ENCODE measurements at places on chromosomes 6 and 20.

DNA sequence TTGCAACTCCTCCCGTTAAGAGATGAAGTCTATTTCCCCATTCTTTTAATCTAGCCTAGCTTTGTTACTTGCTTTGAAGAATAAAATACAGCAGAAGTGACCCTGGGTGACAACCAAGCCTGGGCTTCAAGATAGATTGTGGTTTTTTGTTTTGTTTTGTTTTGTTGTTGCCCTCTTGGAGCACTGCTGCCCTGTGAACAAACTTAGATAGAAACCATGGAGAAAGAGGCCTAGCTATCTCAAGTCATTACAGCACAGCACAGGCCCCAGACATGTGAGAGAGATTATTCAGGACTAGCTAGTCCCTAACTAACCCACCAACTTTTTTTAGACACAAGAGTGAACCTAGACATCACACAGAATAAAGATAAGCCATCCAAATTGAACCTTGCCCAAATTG, 475.2 kb downstream of the EPHA7 start:
- no peaks in the 10 kb centered on the region for H3K36me3 ChIP-seq
- H3K4me1 ChIP-seq: no peaks in the 10 kb centered on the region
- H3K4me3 ChIP-seq: no peak overlapping the region
- no peak overlapping the region for H3K27ac ChIP-seq

DNA sequence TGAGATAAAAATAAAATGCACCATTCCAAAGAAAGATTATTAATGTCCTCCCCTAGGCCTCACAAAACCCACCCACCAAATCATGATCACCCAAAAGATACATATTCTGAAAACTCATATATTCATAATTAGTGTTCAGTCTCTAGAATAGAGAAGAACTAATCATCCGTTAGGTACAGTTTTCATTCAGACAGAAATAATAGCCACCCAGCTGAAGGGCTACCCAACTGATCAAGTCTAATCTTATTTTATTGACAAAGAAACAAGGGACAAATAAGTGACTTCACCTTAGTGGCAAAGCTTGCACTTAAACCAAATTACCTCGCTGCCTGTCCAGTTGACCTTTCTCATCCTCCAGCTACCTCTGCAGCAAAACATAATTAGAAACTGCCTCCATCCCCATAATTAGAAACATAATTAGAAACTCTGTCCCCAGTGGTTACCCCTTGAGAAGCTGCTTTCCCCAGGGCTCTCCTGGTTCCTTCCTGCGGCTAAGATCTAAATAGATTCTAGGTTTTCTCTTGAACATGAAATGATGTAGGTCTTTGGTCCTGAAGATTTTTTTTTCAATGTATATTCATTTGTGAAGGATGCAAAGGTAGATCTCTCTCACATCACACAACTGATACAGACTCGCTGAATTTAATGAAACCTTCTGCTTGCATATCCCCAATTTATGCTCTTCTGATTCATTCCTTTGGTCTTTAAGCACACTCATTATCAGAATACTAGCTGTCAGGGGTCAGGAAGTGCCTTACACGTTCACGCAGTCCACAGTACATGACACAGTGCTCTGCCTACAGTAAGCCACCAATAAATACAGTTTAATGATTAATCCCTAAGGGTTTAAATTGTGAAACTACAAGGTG, 46.3 kb downstream of the HBS1L start:
- H3K4me3 ChIP-seq: peak overlapping the region; percentile 13
- DNase-seq: no peak
- H3K36me3 ChIP-seq: peaks cover 47% of the 10 kb centered on the region
- H3K4me1 ChIP-seq: peaks cover 41% of the 10 kb centered on the region
- H3K27me3 ChIP-seq: no peaks in the 10 kb centered on the region
- peak overlapping the region; percentile 62 for H3K27ac ChIP-seq

DNA sequence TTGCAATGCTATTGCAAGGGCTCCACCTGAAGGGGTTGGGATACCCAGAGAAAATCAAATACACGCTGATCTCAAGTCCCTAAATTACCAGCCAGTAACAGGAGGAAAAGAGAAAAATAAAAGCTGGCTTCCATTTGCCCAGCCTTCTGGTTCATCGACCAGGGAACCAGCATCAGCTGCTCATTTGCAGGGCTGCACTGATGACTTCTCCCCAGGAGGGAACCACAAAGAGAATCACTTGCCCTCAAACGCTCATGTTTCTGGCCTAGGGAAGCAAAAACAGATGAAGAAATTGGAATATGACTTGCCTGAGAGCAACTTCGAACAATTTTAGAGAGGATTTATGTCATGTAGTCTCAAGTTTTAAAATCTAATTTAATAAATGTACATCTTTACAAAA, 119.7 kb downstream of the SH3BGRL2 start:
- no peaks in the 10 kb centered on the region for H3K4me1 ChIP-seq
- no peak overlapping the region for H3K4me3 ChIP-seq
- H3K27me3 ChIP-seq: peaks cover 11% of the 10 kb centered on the region
- no peak overlapping the region for H3K27ac ChIP-seq
- no peak for DNase-seq

DNA sequence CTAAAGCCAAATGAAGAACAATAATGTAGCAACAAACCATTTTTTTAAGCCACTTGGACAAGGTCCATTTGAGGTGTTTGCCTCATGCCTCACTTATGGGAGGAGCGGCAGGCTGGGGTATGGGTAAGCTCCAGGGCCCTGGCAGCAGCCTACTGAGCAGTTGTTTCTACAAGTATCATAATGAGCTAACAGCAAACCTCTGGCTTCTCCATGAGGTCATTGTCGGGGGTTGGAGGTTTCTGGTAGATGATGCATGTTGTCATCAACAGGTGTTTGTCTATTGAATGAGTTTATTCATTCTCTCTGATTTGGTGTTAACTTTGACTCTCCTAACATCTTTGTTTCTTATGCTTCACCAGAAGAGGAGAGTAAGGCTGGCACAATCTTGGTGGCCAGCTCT, 150.7 kb downstream of the TBC1D7 start:
- H3K36me3 ChIP-seq: no peaks in the 10 kb centered on the region
- no peak overlapping the region for H3K4me3 ChIP-seq
- no peak overlapping the region for H3K27ac ChIP-seq
- H3K4me1 ChIP-seq: peaks cover 9% of the 10 kb centered on the region
- DNase-seq: no peak

DNA sequence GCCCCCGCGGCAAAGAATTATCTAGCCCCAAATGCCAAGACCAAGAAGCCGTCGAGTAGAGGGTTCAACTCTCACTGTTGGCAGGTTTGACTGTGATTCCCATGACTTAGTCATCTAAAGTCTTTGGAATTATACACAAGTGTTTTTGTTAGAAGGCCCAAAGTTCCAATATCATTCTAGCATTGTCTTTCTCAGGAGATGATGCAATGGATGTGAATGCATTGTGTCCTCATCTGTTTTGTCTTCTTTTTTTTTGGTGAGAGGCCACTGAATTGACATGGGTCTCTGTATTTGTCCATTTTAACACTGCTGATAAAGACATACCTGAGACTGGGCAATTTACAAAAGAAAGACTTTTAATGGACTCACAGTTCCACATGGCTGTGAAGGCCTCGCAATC, 290.5 kb upstream of the ZFP64 start:
- H3K27me3 ChIP-seq: no peaks in the 10 kb centered on the region
- H3K36me3 ChIP-seq: no peaks in the 10 kb centered on the region
- no peaks in the 10 kb centered on the region for H3K4me1 ChIP-seq
- no peak for DNase-seq

DNA sequence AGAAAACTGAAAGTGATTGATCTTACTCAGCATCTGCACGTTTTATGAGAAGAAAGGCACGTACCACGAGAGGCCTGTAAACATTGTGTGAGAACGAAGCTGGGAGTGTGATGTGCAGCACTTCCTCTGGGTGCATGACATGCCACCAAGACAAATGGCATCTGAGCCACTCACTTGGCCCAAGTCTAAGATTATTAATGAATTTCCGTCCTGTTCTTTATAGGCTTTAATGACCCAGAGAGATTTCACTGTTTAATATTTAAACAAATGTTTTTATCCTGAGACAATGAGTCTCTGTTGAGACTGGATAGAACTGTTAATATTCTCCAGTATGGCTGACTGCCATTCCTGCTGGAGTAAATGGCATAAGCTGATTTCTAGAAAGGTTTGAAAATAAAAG, 172.6 kb upstream of the PHACTR1 start:
- no peak overlapping the region for H3K27ac ChIP-seq
- no peak for DNase-seq
- no peak overlapping the region for H3K4me3 ChIP-seq
- no peaks in the 10 kb centered on the region for H3K36me3 ChIP-seq

DNA sequence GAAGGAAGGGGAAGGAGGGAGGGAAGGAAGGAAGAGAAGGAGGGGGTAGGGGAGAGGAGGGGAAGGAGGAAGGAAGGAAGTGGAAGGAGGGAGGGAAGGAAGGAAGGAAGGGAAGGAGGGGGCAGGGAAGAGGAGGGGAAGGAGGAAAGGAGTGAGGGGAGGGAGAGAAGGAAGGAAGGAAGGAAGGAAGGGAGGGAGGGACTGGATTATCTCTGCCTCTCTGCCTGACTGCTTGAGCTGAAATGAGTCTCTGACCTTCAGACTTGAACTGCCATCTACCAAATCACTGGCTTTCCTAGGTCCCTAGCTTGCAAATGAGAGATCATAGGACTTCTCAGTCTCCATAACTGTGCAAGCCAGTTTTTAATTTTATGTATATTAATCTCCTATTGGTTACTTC, 436.8 kb downstream of the PREX1 start:
- no peak overlapping the region for H3K27ac ChIP-seq
- no peaks in the 10 kb centered on the region for H3K4me1 ChIP-seq
- no peaks in the 10 kb centered on the region for H3K36me3 ChIP-seq
- H3K27me3 ChIP-seq: no peaks in the 10 kb centered on the region

DNA sequence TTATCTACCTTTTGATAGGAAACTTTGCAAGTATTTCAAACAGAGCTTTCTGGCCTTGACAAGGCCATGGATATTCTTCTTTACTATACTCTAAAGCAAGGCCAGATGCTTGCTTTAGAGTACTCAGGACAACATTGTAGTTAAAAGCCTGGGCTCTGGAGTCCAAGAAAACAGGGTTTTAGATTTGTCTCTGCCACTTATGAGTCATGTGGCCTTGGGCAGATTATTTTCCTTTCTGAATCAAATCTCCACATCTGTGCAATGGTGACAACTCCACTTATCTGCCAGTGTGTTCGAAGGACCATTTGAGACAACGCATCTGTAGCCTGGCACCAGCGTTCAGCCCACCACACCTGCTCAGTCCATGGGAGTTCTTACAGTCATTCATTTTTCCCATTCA, 265.9 kb upstream of the RIN2 start:
- H3K4me3 ChIP-seq: no peak overlapping the region
- no peak overlapping the region for H3K27ac ChIP-seq
- H3K4me1 ChIP-seq: no peaks in the 10 kb centered on the region
- no peak for DNase-seq
- no peaks in the 10 kb centered on the region for H3K27me3 ChIP-seq

DNA sequence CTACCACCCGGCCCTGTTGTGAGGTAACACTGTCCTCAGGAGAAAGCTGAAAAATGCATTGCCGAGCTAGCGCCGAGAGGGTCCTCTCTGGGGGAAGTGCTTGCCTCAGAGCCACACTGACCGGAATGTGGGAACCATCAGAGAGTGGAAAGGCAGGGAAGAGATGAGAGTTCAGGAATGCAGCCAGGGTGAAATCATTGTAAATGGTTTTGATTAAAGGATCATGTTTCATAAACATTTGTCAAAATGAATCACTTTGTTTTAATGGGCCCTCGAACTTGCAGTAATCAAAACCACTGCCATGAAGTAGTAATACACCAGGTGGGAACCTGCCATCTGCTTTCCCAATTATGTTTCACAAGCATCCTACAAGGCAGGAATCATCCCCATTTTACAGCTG, 16.9 kb upstream of the IL17F start:
- H3K4me1 ChIP-seq: peaks cover 6% of the 10 kb centered on the region
- peaks cover 49% of the 10 kb centered on the region for H3K36me3 ChIP-seq
- no peak for DNase-seq
- no peaks in the 10 kb centered on the region for H3K27me3 ChIP-seq
- H3K4me3 ChIP-seq: no peak overlapping the region

DNA sequence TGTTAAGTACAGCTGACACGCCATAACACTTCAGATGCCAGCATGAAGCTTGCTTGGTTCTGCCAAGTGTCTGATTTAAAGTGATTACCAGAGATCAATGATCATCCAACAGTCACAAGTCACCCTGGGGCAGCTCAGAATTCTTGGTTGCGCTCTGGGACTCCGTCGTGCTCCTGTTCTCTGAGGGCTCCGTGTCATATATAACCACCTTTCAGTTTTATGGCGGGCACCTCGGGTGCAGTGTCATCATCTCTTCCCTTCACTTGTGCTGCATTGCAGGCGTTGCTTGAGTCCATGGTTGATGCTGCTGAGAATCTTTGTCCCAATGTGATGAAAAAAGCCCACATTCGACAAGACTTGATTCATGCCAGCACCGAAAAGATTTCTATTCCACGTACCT, 101.4 kb upstream of the SCGN start:
- no peaks in the 10 kb centered on the region for H3K4me1 ChIP-seq
- H3K36me3 ChIP-seq: no peaks in the 10 kb centered on the region
- H3K4me3 ChIP-seq: no peak overlapping the region
- no peak overlapping the region for H3K27ac ChIP-seq
- H3K27me3 ChIP-seq: no peaks in the 10 kb centered on the region

DNA sequence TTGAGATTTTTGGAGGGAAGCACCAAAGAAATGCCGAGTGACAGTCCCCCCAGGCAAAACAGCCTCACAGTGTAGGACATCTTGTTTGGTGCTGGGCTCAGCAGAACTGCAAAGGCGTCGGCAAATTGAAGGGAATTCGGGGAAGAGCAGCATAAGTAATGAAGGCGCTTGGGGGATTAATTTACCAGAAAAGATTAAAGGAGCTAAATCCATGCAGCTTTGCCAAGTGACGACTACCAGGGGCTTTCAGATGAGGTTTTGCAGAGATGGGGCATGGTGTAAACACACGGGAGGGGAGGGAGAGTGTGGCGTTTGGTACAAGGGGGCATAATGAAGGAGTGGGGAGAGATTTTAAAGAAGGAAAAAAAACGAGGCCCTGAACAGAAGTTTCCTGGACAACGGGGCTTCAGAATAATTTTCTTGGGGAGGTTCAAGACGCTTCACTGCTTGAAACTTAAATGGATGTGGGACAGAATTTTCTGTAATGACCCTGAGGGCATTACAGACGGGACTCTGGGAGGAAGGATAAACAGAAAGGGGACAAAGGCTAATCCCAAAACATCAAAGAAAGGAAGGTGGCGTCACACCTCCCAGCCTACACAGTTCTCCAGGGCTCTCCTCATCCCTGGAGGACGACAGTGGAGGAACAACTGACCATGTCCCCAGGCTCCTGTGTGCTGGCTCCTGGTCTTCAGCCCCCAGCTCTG, 45.4 kb upstream of the CDH22 start:
- H3K4me3 ChIP-seq: no peak overlapping the region
- H3K27me3 ChIP-seq: no peaks in the 10 kb centered on the region
- peaks cover 22% of the 10 kb centered on the region for H3K36me3 ChIP-seq
- H3K27ac ChIP-seq: no peak overlapping the region
- peaks cover 15% of the 10 kb centered on the region for H3K4me1 ChIP-seq

GRCh38 chr6:17505062-17505476, 95.0 kb upstream of the FAM8A1 start:
- H3K27me3 ChIP-seq: no peaks in the 10 kb centered on the region
- no peak overlapping the region for H3K4me3 ChIP-seq
- H3K4me1 ChIP-seq: no peaks in the 10 kb centered on the region
- no peaks in the 10 kb centered on the region for H3K36me3 ChIP-seq
- H3K27ac ChIP-seq: no peak overlapping the region
- no peak for DNase-seq

GRCh38 chr6:19317431-19317986, 519.7 kb upstream of the ID4 start:
- H3K27ac ChIP-seq: no peak overlapping the region
- H3K4me3 ChIP-seq: no peak overlapping the region
- H3K27me3 ChIP-seq: no peaks in the 10 kb centered on the region
- no peak for DNase-seq
- no peaks in the 10 kb centered on the region for H3K36me3 ChIP-seq

GRCh38 chr6:30979141-30979540, 4.4 kb upstream of the MUC21 start:
- H3K27me3 ChIP-seq: peaks cover 37% of the 10 kb centered on the region
- DNase-seq: no peak
- H3K36me3 ChIP-seq: no peaks in the 10 kb centered on the region
- H3K27ac ChIP-seq: no peak overlapping the region
- peaks cover 2% of the 10 kb centered on the region for H3K4me1 ChIP-seq
